Activated CD8-positive, alpha-beta T cell treated with anti-CD3 and anti-CD28 coated beads for 36 hours (primary cell): ENCODE measurements at places on chromosomes 2 and 18. TPM values are rescaled to one million over a fixed set of nuclear protein-coding genes. Genes with fewer than 3 reads are reported as not detected.

- no peak for DNase-seq
These were observed 23.9 kb downstream of the TACR1 start for GRCh38 chr2:75175456-75175855.

- no peak for DNase-seq
These were observed 189.5 kb downstream of the CTIF start for GRCh38 chr18:48728204-48728833.

DNA sequence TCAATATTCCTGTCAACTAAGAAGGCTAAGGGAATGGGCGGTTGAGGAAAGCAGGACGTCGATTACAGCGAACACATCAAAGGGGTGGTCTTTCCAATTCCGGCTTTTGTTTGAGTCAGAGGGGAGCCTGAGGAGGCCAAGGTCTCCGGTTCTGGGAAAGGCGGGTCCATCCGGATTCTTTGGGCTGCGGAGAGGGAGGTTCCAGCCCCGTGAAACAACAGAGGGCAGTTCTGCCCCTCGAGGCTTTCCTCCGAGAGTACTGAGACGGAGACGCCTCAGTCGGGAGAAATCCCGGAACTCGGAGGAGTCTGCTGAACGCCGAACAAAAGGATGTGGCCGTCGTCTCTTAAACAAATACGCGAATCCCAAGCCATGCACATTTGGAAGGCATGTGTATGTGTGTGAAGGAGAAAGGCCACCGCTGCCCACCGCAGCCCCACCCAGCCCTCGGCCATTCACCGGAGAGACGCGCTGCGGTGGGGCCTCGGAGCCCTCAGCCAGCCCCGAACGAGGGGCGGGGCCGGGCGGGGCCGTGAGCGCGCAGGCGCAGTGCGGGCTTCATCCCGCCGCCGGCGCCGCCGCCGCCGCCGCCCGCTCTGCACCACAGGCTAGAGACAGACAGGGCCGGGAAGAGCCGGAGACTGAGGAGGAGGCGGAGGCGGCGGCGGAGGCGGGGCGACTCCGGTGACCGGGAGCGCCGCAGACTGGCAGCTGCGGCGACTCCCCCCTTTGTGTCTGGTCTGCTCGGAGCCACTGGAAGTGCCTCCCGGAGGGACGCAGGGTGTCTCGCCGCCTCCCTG, at the start of gene BMPR2:
TSS of gene BMPR2 (plus strand) at position 719 of the 800 bp plus-strand sequence. CDS start 1,148 bp downstream, outside the sequence.
- DNase-seq, result peak; percentile 78

The B3GNT7 gene
- total RNA-seq, result 0.29 TPM
